ENCODE measurements at places on chromosomes 2 and 18.

DNA sequence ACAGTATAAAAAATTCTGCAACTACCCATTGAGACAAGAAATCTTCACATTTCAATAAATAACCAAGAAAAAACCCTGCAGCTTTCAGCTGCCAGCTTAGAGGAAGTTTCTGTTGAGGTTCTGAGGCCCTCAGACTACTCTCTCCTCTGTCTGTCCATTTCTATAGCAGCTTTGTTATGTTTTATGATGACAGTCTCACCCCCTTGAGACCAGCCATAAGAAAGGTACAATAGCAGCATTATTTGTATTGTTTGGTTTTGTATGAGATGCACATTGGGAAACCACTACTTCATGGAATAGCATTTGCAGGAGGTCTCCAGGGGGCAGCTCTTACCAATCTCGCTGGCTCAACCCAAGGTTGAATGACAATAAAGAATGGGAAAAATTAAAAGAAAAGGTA is 334.6 kb upstream of the VRK2 start:
- no peak for DNase-seq

DNA sequence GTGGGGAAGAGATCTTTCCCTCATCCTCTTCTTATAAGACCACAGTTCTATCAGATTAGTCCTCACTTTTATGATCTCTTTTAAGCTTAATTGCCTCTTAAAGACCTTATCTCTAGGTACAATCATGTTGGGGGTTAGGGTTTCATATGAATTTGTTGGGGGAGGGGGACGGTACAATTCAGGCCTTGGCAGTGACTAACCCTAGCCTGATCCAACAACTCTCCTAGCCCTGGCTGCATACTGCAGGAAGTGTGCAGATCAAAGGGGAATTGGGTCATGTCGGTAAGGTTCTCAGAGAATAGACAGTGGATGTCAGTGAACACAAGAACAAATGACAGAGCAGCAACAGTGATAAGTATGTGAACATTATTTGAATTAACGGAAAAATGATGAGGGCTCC is 16.4 kb downstream of the CAPN13 start:
- no peak for DNase-seq

DNA sequence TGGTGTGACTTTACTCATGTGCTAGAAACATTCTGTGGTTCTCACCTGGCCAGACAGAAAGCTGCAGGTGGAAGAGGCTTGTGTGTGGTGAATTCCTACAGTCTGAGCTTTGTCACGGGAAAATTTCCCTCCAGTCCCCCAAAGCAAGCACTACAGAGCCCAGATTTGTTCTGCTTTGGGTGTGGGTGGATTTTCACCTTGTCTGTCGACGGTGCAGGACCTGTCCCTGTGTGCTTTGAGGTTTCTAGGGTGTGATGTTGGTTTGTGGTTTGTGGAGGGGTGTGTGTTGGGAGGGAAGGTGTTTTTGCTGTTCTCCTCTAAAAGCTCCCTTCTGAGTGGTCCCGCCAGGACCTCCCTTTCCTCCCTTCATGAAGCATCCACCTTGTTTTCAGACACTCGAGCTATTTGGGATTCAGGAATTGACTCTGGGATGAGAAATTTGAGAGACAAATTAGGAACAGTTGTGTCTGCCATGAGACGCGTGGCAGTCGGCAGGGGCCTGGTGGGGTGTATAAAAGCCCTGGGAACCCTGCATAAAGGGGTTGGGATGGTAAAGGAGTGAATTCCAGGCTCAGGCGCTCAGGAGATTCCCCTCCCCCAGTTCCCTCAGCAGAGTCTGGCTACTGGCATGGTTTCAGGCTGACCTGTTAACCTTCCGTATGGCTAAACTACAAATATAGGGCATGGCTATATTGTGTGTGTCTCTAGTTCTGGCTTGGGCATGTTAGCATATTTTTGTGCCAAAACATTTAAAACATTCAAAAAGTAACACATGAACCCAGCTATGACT is 65.5 kb downstream of the DGKD start:
- DNase-seq, result peak; percentile 40

DNA sequence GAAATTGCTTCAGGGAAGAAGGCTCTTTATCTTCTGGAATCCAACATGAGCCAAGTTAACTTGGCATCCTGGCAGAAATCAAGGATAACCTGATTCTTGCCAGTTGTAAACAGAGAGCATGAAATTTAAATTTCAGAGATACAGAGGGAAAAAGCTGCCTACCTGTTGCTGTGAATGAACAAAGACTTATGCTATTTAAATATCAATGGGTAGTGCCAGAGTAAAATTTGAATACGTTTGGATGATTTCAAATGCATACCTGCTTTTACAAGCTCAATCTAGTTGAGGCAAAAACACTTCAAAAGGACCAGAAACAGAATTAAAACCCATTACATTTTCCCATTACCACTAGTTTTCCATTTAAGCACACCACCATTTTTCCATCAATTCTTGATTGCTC is 60.9 kb downstream of the CHST9 start:
- DNase-seq, result no peak

- no peak for DNase-seq
Measured at GRCh38 chr18:36412778-36413177, 115.3 kb downstream of the FHOD3 start.

- DNase-seq, result no peak
Measured at GRCh38 chr2:45394216-45394615, 216.9 kb downstream of the SRBD1 start.

All from activated CD8-positive, alpha-beta memory T cell treated with anti-CD3 and anti-CD28 coated beads, Interleukin-2, amount 50 U/mL, for 4 hours (primary cell).